AG04450 (cell line): ENCODE measurements at places on chromosomes 6 and 20.

GRCh38 chr20:9172851-9173250 is 104.0 kb downstream of the PLCB4 start:
- DNase-seq: no peak

DNA sequence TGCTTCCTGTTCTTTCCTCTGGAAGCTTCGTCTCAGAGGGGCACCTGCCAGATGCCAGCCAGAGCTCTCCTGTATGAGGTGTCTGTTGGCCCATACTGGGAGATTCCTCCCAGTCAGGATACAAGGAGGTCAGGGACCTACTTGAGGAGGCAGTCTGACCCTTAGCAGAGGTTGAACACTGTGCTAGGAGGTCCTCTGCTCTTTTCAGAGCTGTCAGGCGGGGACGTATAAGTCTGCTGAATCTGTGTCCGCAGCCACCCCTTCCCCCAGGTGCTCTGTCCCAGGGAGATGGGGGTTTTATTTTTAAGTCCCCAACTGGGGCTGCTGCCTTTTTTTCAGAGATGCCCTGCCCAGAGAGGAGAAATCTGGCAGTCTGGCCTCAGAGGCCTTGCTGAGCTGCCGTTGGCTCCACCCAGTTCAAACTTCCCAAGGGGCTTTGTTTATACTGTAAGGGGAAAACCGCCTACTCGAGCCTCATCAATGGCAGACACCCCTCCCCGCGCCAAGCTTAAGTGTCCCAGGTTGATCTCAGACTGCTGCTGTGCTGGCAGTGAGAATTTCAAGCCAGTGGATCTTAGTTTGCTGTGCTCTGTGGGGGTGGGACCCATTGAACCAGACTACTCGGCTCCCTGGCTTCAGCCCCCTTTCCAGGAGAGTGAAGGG is 326.7 kb downstream of the BCKDHB start:
- DNase-seq: no peak

GRCh38 chr6:33990061-33990541 is 155.8 kb downstream of the GRM4 start:
- no peak for DNase-seq

- peak; percentile 94 for DNase-seq
Measured at GRCh38 chr6:142802124-142802523, 142.9 kb downstream of the HIVEP2 start.

DNA sequence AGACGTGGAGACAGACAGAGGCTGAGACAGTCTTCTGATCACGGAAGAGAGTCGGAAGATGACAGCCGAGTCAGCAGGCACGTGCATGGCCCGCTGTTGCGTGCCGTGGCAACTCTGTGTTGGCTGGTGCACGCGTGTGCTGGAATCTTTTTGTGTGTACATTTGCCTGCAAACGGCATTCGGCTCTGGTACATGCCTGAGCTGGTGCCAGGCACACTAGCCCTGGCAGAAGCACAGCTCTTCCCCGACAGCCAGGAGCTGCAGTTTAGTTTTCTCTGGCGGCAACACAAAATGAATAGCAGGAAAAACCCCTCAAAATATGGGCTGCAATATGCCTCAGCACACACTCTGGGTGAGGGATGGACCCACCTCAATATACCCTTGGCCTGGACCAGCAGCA is 769 bp upstream of the PDYN start:
- DNase-seq: no peak

DNA sequence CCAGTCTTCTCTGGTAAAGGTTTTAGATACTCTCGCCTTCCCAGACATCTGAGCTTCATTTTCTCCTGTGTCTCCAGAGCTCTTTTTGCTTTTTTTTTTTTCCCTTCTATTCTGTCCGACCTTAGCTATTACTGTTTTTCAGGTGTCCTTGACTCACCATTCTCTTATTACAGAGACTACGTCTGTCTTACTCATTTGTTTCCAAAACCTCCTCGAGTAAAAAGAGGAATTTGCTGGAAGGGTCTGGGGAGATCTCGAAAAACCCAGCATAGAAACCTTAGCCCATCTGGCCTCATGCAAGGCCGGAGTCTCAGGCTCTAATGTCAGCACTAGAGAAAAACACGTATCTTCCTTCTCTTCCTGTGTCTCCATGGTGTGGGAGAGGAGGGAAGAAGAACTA is 109.2 kb upstream of the CARMIL1 start:
- DNase-seq: no peak

- no peak for DNase-seq
Measured at GRCh38 chr20:40961176-40961575, 67.4 kb upstream of the TOP1 start.

DNA sequence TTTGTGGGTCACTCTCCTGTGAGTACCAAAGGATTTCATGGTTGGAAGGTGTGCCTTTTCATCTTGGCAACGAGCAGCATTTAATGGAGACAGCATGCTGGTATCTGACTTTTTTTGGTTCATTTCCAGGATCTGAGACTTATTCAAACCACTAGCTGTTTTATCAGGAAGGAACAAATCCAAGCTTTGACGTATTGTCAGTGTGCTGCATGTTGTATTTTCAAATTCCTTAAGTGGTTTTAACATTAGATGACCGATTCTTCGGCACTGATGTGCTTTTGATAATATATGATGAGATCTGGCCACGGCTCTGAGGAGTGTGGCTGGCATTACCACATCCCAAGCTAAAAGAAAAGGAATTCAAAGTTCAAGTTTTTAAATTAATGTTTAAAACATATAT is 6.4 kb downstream of the RMND1 start:
- DNase-seq: peak; percentile 74

- no peak for DNase-seq
Measured at GRCh38 chr6:87710090-87710489, 8.1 kb upstream of the AKIRIN2 start.

DNA sequence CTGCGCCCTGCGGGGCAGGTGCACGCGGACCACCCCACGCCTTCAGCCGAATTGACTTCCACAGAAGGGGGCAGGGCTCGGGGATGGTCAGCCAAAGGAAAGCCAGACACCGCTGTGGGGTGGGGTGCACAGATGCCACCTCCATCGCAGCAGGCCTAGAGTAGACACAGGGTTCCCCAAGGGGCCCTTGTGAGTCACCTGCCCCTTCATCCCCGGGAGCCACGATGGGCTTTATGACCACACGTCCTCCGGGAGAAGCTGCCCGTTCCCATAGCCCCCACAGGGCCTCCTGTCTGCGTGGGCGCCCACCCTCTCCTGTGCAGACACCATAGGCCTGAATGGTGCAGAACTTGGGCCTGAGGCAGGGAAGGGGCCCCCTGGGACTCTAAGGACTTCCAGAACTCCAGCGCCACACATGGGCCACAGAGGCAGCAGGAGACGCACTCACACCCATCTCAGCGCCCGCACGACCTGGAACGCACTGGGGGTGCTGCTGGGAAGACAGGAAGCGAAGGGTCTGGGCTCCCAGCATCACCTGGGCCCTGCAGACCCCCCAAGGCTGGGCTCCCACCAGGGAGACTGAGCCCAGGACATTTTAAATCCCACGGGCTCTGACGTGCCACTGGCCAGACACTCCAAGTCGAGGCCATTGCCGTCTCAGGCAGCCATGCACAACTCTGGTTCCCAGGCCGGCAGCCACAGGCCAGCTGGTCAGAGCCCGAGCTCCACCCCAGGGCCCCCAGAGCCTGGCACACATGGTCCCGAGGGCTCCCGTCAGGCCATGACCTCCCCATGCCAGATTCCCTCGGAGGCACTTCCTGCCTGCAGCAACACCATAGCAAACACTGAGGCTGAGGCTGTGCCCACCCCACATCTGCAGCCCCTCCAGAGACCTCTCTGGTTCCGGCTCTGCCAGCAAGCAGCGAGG is 134.2 kb downstream of the DLL1 start:
- DNase-seq: no peak

GRCh38 chr6:73666393-73666792 is 12.6 kb upstream of the SLC17A5 start:
- no peak for DNase-seq

DNA sequence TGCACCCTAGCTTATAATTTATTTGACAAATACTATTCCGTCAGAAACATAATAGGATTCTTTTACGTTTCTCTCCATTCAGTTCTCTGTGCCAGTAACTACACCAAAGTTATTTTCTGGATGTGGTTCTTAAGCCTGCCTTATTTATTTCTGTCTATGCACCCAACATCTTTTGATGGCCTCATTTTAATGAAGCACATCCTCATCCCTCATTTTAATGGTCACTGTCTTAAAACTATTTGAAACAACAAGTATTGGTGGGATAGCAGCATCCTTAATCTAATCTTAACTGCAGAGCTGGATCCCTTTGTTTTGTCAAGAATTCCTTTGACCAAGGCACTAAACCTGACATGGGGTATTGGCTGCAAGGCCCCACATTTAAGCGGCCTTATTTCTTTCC is 11.0 kb downstream of the FAM135A start:
- no peak for DNase-seq
